Fibroblast of skin of left quadriceps (primary cell): ENCODE measurements at places on chromosomes 6 and 20.

- DNase-seq: no peak
Measured at GRCh38 chr20:21677781-21678180, 27.7 kb upstream of the PAX1 start.

DNA sequence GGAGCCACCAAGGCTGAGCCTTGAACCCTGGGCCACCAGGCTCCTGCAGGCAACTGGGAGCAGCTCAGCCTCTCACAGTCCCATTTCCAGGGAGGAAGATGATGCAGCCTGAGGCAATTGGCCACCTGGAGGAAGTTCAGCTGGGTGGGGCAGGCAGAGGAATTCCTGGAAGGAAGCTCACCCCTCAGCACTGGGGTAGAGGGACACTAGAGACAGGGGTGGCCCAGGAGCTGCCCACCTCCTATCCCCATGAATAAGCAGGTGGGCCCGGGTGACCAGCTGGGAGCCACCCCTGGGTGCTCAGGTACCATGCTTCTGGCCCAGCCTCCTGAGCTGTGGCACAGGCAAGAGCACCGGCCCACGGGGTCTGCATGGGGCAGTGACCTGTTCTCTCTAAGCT, 3.6 kb upstream of the HSPA12B start:
- DNase-seq: no peak

- DNase-seq: no peak
Measured at GRCh38 chr6:83708546-83708969, 343 bp downstream of the SNAP91 start.

- DNase-seq: no peak
Measured at GRCh38 chr6:142860498-142860897, 84.5 kb downstream of the HIVEP2 start.

DNA sequence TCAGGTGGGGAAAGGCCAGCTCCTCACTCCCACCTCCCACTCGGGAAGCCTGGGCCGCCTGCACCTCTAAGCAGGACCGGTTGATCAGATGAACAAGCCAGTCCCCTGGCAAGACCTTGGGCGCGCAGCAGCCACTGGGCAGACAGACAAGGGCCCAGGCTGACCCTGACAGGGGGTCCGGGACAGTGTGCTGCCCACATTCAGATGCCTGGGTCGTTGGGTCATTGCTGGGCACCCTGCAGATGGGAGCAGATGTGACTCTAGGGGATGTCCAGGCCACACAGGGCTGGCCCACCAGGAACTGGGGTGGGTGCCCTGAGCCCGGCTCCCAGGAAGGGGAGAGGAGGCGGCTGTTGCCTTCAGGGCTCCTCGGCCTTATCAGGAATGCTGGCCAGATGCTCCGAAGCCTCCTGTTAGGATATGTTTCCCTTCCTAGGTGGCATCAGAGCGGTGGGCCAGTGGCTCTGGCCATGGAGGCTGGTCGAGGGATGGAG, 17.3 kb upstream of the FRMD1 start:
- no peak for DNase-seq

DNA sequence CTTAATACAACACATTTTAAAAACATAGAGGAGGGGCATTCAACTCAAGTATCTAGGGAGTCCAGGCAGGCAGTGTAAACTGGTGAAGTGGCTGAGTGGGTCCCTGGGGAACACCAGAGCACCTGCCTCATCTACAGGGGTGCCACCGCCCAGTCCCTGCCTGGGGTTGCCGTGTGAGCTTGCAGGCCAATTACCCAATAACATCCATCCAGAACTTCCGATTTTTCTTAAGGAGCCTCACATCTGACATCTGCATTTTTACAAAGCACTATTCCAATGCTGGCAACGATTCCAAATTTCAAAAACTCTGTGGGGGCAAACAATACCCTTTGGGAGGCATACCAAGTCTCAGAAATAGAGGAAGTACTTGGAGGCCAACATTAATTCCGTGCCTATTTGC, 288.4 kb upstream of the TSHZ2 start:
- DNase-seq: no peak

DNA sequence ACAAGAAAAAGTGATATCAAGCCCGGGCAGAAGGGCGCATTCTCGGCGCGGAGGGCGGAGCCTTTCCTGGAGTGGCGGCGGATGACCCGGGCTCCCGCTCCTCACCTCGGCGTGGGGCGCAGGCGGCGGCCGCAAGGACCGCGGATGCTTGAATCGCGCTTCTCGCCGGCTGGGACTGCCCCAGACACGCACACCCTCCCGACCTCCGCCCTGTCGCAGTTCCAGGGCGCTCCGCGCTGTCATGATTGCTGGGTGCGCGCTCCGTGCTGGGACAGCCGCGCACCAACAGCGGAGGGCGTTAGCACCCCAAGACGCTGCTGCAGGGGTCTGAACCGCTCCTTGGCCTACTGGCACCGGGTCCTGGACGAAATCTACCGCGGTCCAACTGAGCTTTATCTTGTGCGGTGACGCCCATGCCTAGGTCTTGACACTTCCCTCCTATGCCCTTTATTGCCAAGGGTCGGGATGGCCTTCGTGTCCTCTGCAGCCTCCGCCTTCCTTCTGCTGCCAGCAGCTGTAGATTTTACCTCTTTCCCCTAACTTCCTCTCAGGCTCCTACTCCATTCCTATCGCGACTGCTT, 43.3 kb downstream of the IRAK1BP1 start:
- no peak for DNase-seq

DNA sequence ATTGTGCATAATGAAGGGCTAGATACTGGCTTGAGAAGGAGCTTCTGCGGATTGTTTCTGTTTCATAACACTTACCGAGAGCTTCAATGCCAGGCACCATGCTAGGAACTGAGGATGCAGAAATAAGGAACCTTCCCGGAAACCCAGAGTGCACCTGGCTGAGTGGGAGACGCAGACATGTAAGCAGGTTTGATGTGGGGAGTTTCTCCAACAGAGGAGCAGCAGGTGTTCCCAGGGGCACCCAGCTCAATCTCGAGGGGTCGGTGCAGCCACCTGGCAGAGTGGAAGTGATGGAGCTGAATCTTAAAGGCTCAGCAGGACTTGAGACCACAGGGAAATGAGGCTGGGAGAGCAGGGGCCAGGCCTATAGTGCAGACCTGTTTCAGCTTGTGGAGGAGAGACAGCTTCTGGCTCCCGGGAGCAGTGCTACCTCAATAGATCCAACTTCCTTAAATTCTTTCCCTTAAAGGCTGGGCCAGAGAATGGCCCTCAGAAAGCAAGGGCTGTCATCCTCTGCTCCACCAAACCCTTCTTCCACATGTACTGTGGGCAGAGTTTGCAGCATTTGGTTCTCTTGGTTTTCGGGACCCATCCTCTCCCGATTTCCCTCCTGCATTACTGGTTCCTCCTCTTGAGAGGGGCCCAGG, 27.8 kb upstream of the SRC start:
- no peak for DNase-seq
